ENCODE measurements at places on chromosomes 1 and 21.

DNA sequence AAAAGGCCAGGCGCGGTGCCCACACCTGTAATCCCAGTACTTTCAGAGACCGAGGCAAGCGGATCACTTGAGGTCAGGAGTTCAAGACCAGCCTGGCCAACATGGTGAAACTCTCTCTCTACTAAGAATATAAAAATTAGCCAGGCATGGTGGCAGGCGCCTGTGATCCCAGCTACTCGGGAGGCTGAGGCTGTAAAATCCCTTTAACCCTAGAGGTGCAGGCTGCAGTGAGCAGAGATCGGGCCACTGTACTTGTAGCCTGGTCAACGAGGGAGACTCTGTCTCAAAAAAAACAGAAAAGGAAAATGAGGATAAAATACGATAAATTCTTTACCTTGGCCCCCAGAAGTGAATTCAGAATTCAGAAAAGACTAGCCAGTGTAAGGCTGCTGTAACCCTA, 1.6 kb downstream of the TMEM50B start:
- no peak for DNase-seq

DNA sequence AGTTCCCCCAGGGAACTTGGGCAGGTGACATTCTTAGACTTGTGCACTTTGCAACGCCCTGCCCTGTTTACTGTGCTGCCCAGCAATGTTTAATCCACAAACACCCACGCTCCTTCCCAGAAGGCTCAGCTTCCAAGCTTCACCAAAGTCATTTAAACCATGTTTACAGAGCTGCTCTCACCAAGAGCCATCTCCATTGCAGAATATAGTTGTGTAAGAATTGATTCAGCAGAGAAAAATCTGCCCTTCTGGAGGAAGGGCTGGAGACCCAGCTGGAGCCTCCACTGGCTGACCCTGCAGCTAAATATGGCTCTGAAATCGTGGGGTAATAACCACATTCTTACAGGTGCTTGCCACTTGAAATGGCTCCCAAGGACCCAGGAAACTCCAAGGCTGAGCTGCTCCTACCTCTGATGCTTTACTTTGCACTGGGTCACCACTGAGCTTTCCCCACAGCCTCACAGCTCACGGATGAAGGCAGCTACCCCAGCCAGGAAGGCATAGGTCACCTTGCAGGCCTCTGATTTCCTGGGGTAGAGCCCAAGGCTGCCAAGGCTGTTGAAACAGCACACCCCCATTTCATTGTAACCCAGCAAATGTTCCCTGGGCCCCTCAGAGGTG, 8.7 kb downstream of the CAPN2 start:
- no peak for DNase-seq

- no peak for DNase-seq
These were observed 159.8 kb downstream of the PEX14 start for GRCh38 chr1:10634428-10635084.

- DNase-seq, result no peak
These were observed 860.8 kb downstream of the BRINP3 start for GRCh38 chr1:189616893-189617292.

GRCh38 chr1:101293461-101294051, 56.7 kb downstream of the S1PR1 start:
- DNase-seq, result no peak

DNA sequence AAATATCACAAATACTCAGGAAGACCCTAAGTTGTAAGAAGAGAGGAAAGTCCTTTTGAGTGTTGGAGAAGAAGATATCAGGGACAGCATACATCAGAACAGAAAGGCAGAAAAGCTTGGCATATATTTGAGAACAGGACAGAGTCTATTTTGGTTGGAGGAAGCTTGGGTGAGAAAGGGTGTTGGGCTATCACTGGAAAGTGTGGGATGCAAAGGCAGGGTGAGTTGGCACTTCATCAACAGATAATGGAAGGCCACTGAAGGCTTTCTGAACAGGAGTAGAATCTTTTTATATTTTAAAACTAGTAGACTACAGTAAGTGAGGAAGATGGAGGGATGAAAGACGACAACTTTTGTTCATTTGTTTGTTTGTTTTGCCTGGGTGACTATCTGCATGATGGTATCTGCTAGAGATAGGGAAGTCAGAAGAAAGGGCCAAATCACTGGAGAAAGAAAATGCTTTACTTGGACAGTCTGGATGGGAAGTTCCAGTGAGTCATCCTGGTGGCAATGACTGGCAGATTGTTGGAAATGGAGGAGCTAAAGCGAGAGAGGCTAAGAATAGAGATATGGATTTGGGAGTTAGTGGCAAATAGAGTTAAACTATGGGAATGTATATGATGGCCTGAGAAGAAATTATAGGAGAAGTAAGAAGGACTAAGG, 33.7 kb upstream of the KCNA2 start:
- no peak for DNase-seq

GRCh38 chr1:14606632-14607031, 8.1 kb downstream of the KAZN start:
- DNase-seq, result no peak

DNA sequence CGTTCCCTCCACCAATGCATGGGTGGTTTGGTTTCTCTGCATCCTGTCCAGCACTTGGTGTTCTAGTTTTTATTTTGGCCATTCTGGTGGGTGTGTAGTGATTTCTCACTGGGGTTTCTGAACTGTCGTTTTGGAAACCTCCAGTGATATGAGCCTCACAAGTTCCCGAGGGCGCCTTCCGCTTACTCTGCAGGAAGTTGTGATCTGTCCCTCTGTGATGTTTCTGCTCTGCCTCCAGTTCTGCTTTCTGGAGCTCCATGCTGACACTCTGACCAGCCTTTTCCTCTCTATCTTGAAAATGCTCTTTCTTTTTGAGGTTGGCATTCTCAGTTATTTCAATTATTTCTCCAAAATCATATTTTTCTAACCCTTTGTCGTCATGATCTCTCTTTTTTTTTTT, 111.6 kb downstream of the PLD5 start:
- DNase-seq, result no peak

DNA sequence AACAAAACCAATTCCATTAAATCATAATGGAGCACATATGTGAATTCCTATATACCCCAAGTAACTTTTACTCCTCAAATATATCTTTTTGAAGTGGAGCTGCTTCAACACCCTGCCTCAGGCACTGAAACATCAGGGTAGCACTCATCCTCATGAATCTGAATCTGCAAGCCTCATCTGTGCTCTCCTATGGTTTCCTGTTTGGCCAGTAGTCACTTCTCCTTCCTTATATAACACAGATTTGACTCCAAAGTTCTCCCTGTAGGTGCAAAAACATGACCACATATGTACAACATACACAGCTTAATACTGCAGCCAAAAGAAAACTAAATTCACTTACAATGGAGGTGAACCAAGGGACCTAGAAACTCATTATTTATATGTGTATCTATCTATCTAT, 7.2 kb downstream of the TRIT1 start:
- DNase-seq, result no peak

- DNase-seq, result no peak
These were observed 1.6 kb downstream of the TCEA3 start for GRCh38 chr1:23422941-23423340.

- DNase-seq, result no peak
These were observed 26.1 kb upstream of the CLSTN1 start for GRCh38 chr1:9849691-9850441.

DNA sequence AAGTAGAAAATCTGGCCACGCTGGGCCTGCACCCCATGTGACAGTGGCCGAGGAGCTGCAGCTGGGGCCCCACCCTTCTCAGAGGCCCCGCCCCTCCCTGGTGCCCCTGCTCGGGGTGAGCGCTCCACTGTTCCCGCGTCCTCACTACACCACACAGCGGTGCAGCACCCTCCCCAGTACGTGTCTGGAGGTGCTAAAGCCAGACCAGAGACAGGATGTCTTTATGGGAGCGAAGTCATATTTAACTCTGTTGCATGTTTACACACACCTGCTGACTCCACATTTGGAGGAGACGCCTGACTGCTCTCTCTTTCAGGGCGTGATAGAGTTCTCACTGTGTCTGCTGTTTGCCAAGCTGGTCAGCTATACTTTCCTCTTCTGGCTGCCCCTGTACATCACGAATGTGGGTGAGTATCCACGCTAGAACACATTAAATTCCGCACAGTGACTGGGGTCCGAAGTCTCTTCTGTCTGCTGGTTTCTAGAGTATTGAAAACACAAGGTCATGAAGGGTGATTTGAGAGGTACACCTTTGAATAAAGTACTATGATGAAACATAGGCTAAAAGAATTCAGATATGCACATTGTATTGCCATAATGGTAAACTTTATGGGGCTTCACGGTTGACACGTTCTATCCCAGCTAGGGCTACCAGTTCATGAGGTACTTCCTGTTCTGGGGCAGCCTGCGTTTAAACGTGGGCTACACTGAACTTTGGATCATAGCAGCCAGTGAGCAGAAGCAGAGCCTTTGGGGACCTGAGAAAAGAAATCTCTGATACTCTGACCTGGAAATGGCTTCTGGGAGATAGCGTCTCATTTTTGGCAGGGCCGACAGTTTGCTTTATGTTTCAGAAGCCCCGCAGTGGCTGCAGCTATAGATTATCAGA, 48.4 kb downstream of the SLC37A1 start:
- DNase-seq, result no peak

DNA sequence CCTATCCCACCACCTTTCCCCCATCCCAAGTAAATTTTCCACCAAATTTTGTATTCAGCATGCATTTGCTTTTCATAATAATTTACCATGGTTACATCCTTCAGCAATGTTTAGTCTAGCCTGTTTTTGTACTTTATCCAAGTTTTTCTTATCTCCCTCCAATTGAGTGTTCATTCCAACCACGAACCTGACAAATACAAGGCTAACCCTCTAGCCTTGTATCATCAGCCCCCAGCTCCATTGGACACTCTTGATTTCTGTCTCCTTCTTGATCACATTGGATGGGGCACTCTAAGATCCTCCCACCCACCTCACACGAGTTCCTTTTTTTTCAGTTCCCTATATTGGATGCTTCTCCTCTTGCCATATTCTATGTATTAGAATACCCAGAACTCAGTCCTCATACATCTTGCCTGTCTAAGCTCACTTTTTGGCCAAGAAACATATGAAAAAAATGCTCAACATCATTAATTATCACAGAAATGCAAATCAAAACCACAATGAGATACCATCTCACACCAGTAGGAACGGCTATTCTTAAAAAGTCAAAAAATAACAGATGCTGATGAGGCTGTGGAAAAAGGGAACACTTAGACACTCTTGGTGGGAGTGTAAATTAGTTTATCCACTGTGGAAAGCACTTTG, 40.5 kb upstream of the SLC35F3 start:
- no peak for DNase-seq
